ENCODE measurements at places on chromosomes 2 and 18. TPM values are rescaled to one million over a fixed set of nuclear protein-coding genes. Genes with fewer than 3 reads are reported as not detected.
A peak's percentile ranks its signal among the peaks of the same experiment; 100 is the strongest.

KCNG2 gene
- total RNA-seq = not detected

LRRTM4 gene
- not detected for total RNA-seq

DNA sequence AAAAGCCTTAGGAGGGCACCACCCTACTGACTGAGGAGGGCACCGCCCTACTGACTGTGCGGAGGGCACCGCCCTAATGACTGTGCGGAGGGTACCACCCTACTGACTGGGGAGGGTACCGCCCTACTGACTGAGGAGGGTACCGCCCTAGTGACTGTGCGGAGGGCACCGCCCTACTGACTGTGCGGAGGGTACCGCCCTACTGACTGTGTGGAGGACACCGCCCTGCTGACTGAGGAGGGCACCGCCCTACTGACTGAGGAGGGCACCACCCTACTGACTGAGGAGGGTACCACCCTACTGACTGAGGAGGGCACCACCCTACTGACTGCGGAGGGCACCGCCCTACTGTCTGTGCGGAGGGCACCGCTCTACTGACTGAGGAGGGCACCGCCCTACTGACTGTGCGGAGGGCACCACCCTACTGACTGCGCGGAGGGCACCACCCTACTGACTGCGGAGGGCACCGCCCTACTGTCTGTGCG is 150.2 kb upstream of the NFATC1 start:
- no peak for DNase-seq

- peak; percentile 83 for DNase-seq
These were observed 111.7 kb downstream of the ANKRD44 start for GRCh38 chr2:197198890-197199289.

GRCh38 chr18:50578651-50579050 is 18.8 kb downstream of the MAPK4 start:
- DNase-seq = no peak

DNA sequence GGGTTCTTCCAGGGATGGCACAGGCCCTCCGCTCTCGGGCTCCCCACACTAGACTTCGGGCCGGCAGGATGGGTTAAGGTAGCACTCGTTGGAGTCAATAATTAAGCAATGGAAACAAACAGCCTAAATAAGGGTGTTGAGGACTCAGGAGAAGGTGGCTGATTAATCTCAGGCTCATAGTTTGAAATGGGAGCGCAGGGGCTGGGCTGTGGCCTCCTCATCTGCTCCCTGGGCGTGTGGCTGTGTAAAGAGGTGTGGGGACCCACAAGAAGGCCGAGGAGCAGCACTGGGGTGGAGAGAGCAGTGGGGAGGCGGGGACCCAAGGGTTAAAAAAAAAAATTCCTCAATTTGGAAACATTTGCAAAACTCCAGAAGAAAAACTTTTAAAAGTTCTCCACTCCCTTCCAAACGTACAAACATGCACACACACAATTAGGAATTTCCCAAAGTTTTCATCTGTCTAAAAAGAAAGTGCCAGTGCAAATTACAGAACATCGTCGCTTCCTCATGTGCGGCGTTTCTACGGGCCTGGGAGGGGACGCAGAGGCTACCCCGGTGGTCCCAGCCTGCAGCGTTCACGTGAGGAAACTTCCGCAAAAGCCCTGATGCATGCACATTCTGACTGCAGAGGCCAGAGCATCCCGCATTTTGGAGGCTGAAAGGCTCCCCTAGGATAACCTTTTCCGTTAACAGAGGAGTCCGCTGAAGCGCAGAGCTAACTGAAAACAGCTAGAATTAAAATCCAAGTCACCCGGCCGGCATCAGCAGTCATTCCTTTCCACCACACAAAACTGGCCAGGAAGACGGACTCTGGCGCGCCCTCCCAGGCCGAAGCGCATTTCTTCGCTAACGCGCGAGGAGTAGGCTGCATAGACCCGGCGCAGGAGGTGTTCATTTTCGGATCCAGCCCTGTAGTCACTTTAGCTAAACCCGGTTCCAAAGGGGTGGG is 1.0 kb upstream of the TUBB6 start:
- DNase-seq = peak; percentile 38

FBXO41 gene
- total RNA-seq = 35.7 TPM

ABCG8 gene
- total RNA-seq = not detected

POTEI gene
- total RNA-seq = not detected

- DNase-seq = no peak
These were observed 186.8 kb downstream of the TMEM247 start for GRCh38 chr2:46666044-46666679.

PTRHD1 gene
- 19.8 TPM for total RNA-seq

Data from activated naive CD8-positive, alpha-beta T cell treated with anti-CD3 and anti-CD28 coated beads, Interleukin-2, amount 10 ng/mL, durations not matched to agents 7 days and 5 days (primary cell).